ENCODE measurements at places on chromosomes 5 and 9. TPM values are rescaled to one million over a fixed set of nuclear protein-coding genes. Genes with fewer than 3 reads are reported as not detected.

Gene BSPRY
- total RNA-seq: not detected

Gene EFNA5
- total RNA-seq: 16.7 TPM

- no peak for DNase-seq
These were observed 1.8 kb downstream of the LURAP1L start for GRCh38 chr9:12776513-12777055.

- no peak for DNase-seq
These were observed 119.2 kb downstream of the DAB2IP start for GRCh38 chr9:121770415-121771273.

DNA sequence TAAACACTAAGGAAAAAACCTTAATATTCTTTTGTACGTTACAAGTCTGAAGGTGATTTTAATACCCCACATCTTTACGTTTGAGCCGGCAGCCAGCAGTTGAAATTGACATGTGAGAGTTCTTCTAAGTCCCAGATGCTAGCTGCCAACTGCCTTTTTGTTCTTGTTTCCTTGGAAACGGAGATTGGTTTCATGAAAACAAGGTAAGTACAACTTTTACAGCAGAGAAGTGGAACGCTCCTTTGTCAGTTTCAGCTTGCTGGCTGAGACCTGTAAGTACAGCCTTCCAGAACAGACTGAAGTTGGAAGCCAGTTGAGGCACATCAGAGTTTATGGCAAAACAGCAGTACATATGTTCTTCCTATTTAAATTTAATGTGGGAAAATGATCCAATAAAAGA is 1018.4 kb upstream of the ARRDC3 start:
- DNase-seq: no peak

GRCh38 chr9:114898741-114899140 is 31.6 kb downstream of the TNFSF8 start:
- DNase-seq: peak; percentile 29

- no peak for DNase-seq
These were observed 226.3 kb downstream of the AOPEP start for GRCh38 chr9:94952565-94953373.

Gene PCDHGB1
- 7.6 TPM for total RNA-seq

GRCh38 chr9:37452611-37453010 is 12.6 kb downstream of the ZBTB5 start:
- DNase-seq: no peak

DNA sequence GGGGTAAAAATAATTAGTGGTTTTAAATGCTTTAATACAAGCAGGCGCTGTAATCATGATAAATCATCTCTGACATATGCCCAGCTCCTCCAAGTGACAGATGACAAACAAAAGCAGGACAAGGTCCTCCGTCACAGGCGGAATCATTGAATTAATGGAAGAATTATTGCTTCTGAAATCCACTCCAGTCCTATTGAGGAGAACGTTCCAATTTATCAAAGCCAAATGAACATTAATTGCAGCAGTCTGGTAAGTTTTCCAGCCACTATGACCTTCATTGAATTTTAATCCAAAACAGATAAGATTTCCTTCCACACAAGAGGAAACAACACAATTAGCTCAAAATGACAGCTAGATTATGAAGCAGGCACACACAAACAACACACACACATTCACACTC is 136.8 kb downstream of the ASTN2 start:
- DNase-seq: no peak

GRCh38 chr5:115257981-115258380 is 4.7 kb downstream of the PGGT1B start:
- DNase-seq: no peak

Gene CTNND2
- total RNA-seq: not detected

- DNase-seq: no peak
These were observed 45.5 kb upstream of the CDC42SE2 start for GRCh38 chr5:131218392-131218791.

Gene SHOC1
- total RNA-seq: not detected

DNA sequence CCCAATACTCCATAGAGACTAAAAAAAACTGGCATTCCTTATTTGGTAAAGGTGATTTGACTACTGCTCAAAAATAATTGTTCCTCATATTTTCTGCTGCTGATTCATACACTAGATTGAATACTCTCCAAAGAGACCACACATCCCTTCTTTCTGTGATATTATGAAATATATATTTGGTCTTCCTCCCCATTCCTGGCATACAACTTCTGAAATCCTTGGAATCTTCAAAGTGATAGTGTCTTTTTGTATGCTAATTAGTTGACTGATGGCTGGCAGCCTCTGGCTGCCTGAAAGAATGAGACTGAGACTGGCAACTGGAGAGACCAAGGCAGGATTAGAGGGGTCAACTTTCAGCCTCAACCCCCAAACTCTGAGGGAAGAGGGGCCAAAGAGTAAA is 348.0 kb upstream of the RFX3 start:
- DNase-seq: no peak

Gene SH3RF2
- 21.1 TPM for total RNA-seq

Gene PPIC
- total RNA-seq: not detected

DNA sequence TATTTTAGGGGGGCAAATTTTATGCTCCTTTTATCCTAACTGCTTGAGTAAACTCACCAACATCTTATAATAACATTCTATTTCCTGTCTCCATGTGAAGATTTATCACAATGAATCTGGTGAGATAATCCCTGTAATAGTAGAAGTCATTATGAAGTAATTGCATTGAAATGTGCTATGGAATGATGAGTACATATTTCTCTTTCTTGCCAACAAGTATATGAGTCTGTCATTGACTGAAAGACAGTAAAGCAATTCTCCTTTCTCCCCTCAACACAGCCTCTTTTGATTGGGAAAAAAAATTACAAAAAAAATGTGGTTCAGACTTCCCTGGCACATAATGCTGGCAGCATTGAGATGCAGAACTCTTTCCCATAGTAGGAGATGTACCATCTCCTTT is 459.2 kb upstream of the RGMB start:
- peak; percentile 49 for DNase-seq

- no peak for DNase-seq
These were observed 1.5 kb downstream of the PKN3 start for GRCh38 chr9:128703616-128704355.

GRCh38 chr5:132782101-132782500 is 5.1 kb upstream of the SEPTIN8 start:
- no peak for DNase-seq

- DNase-seq: no peak
These were observed 16.8 kb downstream of the ANXA1 start for GRCh38 chr9:73168298-73168934.

- no peak for DNase-seq
These were observed 706.0 kb upstream of the GRAMD2B start for GRCh38 chr5:125717209-125717608.

DNA sequence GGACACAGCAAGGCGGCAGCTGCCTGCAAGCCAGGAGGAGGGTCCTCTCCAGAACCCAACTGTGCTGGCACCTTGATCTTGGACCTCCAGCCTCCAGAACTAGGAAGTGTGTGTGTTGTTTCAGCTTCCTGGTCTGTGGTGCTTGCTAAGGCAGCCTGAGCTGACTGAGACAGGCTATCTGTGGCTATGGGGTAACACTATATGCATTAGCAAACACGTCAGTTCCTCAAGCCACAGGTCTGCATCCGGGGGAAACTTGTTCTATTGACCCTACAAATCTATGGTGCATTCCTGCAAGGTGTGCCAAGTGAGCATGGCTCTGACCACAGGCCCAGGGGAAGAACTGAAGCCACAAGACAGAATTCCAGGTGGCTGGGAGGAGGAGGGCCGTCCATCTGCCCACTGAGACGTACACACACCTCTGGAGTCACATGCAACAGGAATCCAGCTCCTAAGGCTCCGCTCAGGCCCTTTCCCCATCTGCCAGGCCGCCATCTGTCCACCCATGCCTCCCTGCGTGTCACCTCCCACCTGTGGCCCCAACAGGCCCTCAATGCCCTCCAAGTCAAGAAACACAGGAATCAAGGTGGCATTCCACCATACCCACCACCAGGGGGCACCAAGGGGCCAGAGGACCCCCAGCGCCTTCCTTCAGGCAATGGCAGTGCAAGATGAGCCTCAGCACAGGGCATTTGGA is 174.9 kb downstream of the ROR2 start:
- peak; percentile 77 for DNase-seq

GRCh38 chr9:13971966-13972655 is 341.8 kb downstream of the NFIB start:
- no peak for DNase-seq

Gene FAM78A
- total RNA-seq: 1.7 TPM

DNA sequence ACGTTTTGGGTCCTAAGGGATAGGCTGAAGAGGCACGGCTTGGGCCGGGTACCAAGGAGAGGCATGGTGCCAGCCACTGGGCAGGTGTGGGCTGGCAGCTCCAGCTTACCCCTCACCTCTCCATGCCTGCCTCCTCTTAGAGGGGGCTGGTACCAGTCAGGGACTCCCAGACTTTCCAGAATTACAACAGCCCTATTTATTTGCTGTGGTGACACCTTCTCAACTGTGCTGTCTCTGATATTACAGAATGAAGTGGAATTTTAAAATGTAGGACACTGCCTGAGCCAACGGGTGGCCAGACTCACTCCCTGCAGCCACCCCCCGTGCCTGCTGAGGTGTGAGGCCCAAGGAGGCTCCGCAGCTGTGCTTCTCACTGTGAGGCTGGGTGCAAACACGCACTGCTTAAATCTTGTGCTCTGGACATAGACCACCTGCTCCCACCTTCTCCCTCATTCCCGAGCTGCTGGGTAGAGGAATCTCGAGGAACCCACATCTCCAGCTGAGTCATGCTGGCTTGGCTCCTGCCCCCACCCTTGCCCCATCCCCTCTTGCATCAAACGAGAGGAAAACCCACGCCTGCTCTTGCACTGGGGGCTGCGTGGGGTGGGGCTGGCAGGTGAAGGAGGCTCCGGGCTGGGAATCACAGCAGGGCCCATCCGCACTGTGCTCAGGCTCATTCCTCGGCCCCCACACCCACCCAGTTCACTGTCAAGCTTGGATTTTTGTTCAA is 47.9 kb downstream of the PRRT1B start:
- no peak for DNase-seq

DNA sequence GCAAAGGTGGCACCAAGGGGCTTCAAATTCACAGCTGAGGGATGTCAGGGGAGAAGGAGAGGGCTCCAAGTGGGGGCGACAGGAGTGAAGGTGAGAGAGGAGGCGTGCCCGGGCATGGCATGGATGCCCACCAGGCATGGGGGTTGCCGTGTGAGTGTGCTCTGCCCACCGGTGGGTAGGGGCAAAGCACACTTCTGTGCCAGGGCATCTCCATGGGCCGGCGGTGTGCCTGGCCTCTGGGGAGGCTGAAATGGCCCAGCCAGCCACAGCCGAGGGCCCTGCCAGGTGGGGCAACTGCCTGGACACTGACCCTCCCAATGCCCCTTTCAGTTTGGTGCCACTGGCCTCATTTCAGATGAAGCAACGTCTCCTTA is 14.0 kb upstream of the RNU6ATAC start:
- DNase-seq: no peak

GRCh38 chr5:67542479-67542878 is 345.9 kb upstream of the CD180 start:
- DNase-seq: no peak

DNA sequence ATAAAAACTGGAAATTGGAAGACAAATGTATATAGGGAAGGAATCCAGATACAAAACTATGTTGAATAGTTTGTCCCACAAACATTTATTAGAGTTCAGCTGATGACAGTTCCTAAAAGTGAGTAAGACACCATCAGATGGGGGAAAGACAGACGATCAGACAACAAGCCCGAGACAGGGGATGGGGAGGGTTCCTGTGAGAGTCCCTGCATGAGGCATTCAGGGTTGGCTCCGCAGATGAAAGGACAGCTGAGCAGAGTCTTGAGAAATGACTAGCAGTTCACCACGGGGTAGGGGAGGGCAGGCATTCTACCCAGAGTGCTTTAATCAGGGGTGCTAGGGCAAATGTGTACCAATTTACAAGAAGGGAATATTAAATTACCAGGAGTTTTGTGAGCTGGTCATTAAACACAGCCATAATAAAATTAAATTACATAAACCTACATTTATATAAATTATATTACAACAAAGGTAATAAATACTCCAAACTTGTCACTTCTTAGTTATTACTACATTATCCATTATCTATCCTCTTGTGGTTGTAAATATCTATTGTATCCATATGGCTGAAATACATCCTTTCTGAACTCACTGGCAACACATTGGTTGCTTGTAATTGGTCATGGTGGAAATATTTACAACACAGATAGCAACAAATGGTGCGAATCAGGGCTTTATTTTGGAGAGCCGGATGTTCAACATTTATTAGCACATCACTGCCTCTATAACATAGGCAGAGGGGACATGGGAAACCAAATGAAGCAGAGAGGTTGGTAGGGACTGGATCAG is 27.8 kb downstream of the TNFSF15 start:
- DNase-seq: no peak

GRCh38 chr9:34124099-34124498 is 2.4 kb downstream of the DCAF12 start:
- no peak for DNase-seq

Gene DMRT3
- not detected for total RNA-seq

Gene SNX18
- 143 TPM for total RNA-seq

DNA sequence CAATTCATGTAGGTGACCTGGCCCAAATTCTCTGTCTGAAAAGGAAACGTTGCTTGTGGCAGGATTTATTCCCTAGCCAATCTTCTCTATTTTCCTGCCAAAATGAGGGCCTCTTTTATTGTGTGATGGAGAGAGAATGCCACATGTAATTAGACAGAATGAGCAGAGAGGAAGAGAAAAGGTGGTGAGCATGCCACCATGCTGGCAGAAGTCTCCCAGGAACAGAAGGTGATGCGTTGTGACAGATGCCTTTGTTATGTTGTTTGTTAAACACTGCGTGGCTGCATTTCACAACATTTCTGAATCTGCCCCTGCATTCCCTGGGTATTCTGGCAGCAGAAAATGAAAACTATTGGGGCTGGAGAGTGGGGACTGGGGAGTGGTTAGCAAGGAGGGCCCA is 577.6 kb downstream of the TLR4 start:
- DNase-seq: no peak

- peak; percentile 59 for DNase-seq
These were observed 627.9 kb upstream of the RORB start for GRCh38 chr9:73869264-73869663.

DNA sequence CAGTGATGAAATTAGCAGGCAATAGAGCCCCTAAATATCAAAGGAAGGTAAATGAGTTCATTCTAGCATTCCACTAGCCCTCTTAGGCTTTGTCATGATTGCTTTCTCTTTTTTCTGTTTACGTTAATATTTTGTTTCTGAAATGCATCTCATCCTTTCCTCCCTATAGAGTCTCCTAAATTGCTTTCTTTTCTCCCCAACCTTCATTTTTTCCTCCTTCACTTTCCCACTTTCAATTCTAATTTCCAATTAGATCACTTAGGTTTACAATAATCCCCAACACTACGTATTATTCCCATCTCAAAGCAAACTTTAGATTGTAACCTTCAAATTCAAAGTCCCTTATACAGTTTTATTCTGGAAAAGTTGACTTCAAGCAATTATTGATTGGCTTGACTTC is 559.3 kb downstream of the RAB3C start:
- no peak for DNase-seq

- DNase-seq: no peak
These were observed 1089.8 kb upstream of the NUDT12 start for GRCh38 chr5:104652271-104652861.

Gene ALDH7A1
- total RNA-seq: 95.2 TPM

Gene TMEM174
- total RNA-seq: not detected

Gene CD14
- 0.48 TPM for total RNA-seq

- DNase-seq: no peak
These were observed 323.4 kb downstream of the KDM4C start for GRCh38 chr9:7081065-7081600.

All from A673 (cell line).